Activated CD8-positive, alpha-beta memory T cell treated with anti-CD3 and anti-CD28 coated beads for 48 hours (primary cell): ENCODE measurements at places on chromosomes 16 and 17.

DNA sequence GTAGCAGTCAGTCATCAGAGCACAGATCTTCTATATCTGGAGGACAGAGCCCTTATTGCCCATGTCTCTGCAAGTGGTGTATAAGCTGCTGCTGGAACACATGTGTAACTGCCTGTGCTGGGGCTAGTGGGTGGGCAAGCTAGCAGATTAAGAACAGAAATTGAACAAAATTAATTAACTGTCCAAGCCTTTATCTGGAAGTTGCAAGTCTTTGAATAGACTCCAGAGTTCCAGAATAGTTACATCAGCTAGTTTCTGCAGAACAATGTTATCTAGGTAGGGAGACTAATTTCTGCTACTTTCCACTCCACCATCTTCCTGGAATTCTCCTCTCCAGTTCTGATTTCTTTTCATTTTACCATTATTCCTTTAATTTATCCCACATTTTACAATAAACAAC lies 287.3 kb downstream of the ZFHX3 start:
- no peak for DNase-seq

DNA sequence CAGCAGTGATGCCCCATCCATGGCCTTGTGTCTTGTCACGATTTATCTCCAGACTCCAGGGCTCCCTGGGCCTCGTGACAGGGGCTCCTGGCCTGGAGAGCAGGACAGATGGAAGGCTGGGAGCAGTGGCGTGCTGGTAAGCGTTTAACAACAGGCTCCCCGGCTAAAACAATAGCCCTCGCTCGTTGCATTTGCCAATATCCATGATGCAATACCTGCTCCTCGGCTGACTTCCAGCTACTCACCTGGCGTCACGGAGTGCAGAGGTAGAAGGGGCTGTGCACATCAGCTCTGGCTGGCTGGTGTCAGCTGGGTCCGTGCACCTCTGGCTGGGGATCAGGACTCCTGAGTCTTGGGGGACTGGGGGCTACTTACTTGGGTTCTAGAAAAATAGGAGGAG lies 1.5 kb upstream of the BICDL2 start:
- DNase-seq, result no peak

- no peak for DNase-seq
Observed at GRCh38 chr17:6056104-6056503, 14.1 kb upstream of the WSCD1 start.

GRCh38 chr17:41624208-41625101 lies at the start of gene KRT17:
Gene KRT17, minus strand, starts transcription at chr17:41624575. Its CDS starts 66 bp downstream, at chr17:41624509.
- no peak for DNase-seq
